Amniotic epithelial cell (primary cell): ENCODE measurements at places on chromosomes 11 and 22.

DNA sequence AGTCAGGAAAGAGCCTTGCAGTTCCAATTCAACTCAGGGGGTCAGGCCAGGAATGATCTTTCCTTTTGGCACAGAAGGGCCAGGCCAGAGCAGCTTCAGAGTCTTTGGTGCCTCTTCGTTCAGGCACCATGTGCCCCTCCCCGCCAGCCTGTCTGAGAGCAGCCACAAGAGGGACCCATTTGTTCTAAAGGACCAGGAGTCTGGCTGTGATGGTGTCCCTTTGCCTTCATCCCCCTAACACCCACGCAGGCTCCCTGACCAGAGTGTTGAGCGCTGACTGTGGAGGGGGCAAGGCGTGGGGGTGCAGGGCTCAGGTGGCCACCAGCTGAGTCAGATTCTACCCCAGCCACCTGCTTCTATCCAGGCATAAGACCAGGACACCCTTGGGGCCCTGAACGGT is 156.4 kb downstream of the TTC17 start:
- DNase-seq, result no peak

- no peak for DNase-seq
These were observed 79.2 kb downstream of the TRMU start for GRCh38 chr22:46414704-46415103.

- DNase-seq, result no peak
These were observed 9.2 kb downstream of the RHBDD3 start for GRCh38 chr22:29258407-29259252.

- DNase-seq, result no peak
These were observed 60.8 kb upstream of the POU2AF1 start for GRCh38 chr11:111439901-111440300.

DNA sequence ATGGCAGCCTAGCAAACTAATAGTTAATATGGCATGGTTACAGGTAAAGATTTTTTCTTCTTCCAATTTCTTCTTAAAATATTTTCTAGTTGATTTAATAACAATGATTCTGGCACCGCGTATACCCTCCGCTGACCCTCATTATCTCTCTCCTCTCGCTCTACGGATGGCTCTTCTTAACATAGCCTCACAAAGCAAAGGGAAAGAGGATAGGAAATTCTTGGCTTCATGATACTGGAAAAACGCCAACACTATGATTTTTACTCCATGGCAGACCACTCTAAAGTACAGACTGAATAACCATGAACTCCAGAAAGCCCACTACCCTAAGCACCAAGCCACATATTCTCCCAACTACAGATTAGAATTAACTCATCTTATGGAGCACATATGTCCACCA is 6.1 kb downstream of the PI4KA start:
- no peak for DNase-seq

- peak; percentile 64 for DNase-seq
These were observed 759 bp downstream of the AP2A2 start for GRCh38 chr11:926341-926916.

DNA sequence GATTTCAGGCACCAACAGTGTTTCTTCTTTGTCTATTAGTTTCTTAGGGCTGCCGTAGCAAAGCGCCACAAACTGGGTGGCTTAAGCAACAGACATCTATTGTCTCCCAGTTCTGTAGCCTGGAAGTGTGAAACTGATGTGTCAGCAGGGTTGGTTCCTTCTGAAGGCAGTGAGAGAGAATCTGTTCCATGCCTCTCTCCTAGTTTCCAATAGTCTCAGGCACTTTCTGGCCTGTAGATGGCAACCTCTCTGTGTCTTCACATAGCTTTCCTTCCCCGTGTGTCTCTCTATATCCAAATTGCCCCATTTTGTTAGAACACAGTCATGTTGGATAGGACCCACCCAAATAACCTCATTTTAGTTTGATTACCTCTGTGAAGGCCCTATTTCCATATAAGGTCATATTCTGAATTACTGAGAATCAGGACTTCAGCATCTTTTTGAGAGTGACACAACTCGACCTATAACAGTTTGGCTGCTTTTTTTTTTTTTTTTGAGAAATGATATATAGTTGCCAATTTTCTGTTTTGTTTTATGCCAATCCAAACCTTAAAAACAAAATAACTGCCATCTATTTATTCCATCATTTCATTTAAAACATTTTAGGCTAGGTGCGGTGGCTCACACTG is 108.2 kb downstream of the SLC36A4 start:
- DNase-seq, result peak; percentile 43

DNA sequence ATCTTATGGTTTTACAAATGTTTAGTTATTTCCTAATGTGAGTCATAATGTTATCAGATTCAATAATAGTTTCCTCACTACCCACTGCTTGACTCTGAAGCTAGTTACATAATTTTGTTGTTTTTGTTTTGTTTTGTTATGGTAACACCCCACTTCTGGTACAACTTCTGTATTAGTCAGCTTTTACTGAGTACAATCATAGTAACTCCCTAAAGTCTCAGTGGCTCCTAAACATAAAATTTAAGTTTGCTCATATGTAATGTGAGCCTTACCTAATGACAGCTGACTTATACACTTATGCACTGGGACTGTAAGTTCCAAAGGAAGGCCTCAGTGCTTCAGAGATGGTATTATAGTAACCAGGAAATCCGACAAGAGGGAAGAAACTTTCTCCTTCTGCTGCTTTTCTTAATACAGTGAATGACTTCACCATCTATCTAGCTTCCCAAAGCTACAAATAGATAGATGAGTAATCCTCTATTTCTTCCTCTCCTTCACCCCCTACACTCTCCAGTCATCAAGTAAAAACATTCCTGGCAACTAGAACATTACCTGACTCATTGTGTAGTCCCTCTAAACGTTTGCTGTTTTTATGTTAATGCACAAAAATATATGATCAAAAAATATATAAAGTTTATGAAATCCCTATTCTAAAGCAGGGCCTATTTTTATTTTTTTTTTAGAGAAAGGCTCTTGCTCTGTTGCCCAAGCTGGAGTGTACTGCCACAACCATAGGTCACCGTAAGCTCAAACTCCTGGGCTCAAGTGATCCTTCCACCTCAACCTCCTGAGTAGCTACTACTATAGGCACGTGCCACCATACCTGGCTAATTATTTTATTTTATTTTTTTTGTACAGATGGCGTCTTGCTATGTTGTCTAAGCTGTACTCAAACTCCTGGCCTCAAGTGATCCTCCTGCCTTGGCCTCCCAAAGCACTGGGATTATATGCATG is 563.0 kb downstream of the SOX6 start:
- peak; percentile 94 for DNase-seq

DNA sequence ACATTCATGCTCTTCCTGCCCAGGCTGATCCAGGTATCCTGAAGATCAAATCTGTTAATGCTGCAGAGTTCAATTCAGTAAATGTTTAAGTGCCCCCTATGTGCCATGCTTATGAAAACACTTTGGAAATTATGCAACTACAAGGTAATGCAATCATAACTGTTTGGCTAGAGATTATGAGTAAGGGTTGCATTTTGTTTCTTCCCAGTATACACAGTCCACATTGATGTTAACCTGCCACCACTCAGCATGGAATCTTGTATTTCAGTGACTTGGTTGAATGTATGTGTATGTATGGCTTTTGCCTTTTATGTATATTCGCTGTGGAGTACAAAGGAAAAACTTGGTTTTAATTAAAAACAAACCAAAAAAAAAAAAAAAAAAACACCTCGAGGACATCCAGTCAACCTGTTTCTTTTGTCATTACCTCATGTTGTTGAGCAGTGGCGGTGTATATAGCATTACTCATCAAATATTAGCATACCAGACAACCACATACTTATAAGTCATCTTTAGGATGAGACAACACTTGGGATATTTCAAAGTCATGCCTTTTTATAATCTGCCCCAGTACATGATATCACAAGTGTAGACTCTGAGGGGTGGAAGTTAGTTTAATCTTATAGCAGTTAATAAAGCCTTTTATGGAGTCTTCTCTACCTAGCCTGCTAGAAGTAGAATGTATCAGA is 86.1 kb upstream of the HORMAD2 start:
- peak; percentile 87 for DNase-seq

GRCh38 chr11:105447936-105448702 is 161.8 kb upstream of the GRIA4 start:
- DNase-seq, result no peak

DNA sequence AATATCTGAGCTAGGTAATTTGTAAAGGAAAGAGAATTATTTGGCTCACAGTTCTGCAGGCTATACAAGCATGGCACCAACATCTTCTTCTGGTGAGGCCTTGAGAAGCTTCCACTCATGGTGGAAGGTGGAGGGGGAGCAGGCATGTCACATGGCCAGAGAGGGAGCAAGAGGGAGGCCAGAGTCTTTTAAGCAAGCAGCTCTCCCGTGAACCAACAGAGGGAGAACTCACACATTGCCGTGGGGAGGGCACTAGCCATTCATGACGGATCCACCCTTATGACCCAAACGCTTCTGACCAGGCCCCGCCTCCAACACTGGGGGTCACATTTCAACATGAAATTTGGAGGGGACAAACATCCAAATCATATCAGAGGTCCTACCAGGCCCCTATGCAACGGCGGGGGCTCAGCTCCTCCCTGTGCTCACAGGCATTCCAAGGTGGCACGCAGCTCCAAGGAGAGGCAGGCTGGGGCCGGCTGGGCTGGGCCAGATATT is 4.6 kb downstream of the C11orf96 start:
- DNase-seq, result peak; percentile 48

- DNase-seq, result no peak
These were observed 83.9 kb downstream of the GALNT18 start for GRCh38 chr11:11537871-11538270.

DNA sequence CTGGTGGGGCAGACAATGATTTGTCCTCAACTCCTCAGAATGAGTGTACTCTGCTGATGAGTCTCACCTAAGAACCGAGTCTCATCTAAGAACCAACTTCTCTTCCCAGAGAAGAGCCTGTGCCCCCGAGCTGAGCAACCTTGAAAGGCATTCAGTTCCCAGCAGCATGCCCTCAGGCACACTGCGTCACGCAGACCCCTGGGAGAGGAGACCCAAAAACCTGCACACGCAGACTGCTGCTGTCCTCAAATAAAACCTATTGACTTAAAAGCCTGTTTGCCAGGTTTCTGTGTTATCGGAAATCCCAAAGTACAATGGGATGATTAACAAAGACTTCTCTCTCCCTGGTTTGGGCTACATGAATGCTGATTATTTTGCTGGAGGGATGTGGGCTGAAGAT is 121.2 kb downstream of the C11orf58 start:
- DNase-seq, result no peak

GRCh38 chr11:73612601-73613140 is 14.8 kb upstream of the FAM168A start:
- peak; percentile 27 for DNase-seq

GRCh38 chr22:26939466-26939865 is 282.1 kb downstream of the MIAT start:
- DNase-seq, result no peak

GRCh38 chr22:37284126-37284804 is 2.0 kb downstream of the CYTH4 start:
- DNase-seq, result no peak

GRCh38 chr22:49284056-49284784 is 543.5 kb downstream of the BRD1 start:
- DNase-seq, result no peak

DNA sequence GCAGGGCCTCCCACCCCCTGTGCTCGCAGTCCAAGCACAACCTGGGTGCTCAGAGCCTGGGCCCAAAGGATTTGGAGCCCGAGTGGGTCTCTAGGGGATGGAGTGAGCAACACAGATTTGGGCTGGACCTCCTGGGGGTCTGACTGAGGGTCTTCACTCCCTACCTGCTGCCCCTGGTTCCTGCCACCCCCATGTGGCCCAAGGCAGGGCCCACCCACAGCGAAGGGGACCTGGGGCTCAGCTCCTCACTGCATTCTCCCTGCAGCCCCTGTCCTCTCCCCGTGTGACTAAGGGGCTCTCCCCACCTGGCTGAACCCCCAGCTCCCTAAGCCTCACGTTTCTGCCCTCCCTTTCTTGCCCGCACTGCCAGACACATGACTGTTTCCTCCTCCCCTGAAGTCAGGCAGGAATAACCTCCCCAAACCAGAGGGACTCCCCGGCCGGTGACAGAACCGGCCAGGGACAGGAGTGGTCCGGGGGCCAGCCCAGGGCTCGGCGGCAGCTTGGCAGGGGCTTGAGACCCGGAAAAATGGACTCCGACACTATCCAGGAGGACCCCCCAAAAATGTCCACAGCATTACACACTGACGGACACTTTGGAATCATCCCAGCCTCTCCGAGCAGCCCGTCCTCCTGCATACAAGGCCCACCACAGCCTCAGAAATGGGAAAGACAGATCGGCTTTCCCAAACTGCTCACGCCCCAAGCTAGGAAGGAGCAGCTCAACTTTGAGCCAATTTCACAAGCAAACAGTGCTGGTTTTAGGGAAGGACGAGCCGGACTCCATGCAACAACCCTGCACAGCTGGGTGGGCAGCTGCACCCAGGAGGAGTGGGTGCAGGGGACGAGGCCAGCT is 57.8 kb downstream of the BRD1 start:
- no peak for DNase-seq

DNA sequence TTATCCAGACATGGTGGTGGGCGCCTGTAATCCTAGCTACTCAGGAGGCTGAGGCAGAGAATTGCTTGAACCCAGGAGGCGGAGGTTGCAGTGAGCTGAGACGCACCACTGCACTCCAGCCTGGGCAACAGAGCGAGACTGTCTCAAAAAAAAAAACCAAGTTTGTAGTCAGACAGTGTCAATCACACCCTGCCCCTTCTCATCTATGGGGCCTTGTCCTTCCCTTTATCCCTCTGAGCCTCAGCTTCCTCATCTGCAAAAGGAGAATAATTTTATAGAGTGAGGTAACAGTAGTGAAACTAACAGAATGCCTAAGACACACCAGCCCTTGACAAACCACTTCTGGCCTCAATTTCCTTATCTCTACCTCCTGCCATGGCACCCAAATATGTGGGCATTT is 10.7 kb downstream of the BCL9L start:
- no peak for DNase-seq

GRCh38 chr11:104534278-104534677 is 364.0 kb downstream of the CASP12 start:
- DNase-seq, result peak; percentile 92

DNA sequence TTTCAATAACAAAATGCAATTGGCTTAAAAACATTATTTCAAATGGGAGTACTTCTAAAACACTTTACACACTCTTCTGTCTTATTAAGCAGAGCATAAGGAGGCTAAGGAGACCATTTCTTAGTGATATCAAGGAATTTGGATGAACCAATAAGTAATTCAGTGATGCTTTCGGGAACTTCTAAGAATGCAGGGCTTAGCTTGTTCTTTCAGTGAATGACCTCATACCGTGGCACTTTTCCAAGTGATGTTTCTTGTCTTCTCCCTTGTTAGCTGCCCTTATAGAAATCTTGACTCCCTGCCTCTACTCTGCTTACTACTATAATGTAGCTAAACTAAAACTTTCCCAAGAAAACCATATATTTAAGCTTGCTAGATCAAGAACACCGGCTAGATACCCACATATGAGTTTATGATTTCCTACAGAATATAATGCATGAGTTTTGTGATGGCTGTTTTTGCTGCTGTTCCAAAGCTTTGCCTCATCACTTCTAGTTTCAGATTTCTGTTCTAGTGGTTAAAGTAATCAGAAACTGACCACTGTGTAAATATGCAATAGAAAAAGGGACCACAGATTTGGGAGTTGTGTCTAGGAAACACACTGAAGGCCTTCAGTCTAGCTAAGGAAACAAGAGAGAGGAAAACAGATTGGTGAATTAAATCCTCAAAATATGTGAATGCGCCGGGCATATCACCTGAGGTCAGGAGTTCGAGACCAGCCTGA is 37.5 kb upstream of the STK33 start:
- peak; percentile 92 for DNase-seq
